ENCODE measurements at places on chromosomes 12 and 14.
A peak's percentile ranks its signal among the peaks of the same experiment; 100 is the strongest.

DNA sequence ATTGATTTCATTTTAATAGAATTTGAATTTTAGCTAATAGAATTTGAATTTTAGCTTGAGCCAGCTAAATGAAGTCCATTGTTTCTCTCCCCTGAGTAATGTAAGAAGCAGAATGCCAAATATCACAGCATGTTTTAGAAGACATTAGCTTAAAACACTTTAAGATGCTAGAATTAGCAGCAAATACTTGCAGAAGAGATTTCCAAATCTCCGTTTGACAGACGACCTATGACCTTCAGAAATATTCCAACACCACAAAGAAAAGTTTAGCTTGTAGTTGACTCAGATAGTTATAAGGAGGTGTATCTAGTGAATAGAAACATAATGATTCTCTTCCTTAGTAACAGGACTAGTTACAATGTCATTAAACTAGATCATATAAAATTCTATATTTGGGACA, 51.7 kb upstream of the MYF6 start:
- DNase-seq = no peak

- no peak for DNase-seq
These were observed 145.9 kb upstream of the HIF1A start for GRCh38 chr14:61549425-61549824.

- no peak for DNase-seq
These were observed 682.4 kb downstream of the TMEM121 start for GRCh38 chr14:106208794-106209193.

DNA sequence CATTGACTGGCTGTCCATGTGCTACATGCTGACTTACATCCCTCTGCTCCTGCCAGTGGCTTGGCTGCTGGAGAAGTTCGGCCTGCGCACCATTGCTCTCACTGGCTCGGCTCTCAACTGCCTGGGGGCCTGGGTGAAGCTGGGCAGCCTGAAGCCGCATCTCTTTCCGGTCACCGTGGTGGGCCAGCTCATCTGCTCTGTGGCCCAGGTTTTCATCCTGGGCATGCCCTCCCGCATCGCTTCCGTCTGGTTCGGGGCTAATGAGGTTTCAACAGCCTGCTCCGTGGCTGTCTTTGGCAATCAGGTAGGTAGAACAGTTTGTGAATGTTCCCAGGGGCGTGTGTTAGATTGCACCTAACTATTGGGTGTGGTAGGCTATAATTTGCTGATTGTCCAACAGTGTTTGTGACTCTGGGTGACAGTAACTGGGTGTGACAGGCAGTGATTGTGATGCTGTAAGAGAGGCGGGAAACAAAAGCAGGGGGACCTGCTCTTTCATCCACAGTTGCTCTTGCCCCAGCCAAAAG, 981 bp downstream of the FLVCR2 start:
- DNase-seq = no peak

- DNase-seq = no peak
These were observed 32.3 kb downstream of the RPS29 start for GRCh38 chr14:49553892-49554291.

GRCh38 chr12:57739914-57740538, 1.5 kb upstream of the AGAP2 start:
- DNase-seq = peak; percentile 70
